ENCODE measurements at places on chromosomes 12 and 14. TPM values are rescaled to one million over a fixed set of nuclear protein-coding genes. Genes with fewer than 3 reads are reported as not detected.

DNA sequence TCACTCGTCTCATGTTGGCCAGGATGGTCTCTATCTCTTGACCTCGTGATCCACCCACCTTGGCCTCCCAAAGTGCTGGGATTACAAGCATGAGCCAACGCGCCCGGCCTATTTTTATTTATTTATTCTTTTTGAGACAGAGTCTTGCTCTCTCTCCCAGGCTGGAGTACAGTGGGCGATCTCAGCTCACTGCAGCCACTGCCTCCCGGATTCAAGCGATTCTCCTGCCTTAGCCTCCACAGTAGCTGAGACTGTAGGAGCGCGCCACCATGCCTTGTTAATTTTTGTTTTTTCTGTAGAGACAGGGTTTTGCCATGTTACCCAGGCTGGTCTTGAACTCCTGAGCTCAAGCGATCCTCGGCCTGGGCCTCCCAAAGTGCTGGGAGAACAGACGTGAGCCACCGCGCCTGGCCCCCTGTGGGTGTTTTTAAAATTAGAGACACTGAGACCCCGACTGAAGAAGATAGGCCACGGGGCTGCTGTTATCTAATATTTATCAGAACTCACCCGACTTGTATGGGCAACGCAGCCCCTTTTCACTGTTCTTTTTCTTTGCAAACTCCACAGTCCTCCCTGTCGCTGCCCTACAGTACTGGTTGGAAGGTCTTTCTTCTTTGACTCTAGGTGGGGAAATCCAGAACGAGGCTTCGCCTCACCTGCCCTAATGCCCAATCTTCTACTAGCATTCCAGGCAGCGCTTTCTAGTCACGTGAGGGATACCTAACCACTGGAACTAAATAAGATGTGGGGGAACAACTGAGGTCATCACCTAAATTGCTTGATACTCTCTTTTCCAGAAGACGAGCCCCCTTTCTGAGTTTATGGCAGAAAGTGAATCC, 1.4 kb upstream of the GABARAPL1 start:
- DNase-seq = no peak

- DNase-seq = no peak
These were observed 9.9 kb downstream of the SLC15A4 start for GRCh38 chr12:128813883-128814282.

DNA sequence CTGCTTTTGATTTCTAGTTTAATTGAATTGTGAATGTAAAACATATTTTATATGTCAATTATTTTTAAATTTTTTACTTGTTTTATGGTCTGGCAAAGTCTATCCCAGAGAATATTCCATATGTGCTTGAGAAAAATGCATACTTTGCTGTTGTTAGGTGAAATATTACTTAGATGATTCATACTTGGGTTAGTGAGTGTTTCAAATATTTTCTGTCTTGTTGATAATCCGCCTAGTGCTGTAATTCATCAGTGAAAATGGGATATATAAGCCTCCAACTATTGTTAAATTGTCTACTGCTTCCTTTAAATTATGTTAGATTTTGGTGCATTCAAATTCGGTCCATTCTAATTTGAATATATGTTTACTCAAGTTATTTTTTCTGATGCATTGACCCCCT, 395.5 kb downstream of the LRFN5 start:
- DNase-seq = no peak

DNA sequence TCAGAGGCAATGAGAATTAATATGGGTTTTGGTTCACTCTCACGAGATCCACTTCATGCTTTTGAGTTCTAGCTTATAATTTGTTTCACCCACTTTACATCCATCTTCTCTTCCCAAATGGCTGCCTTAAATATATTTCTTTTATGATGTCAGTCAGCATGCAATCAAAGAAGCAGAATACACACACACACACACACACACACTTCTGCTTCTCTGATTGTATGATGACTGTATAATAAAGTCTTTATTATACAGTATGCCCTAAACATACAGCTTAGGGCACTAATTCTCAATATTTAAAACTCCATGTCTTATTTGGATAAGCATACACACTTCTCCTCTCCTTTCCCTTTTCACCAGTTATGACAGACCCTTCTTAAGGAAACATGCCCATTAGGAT, 6.7 kb upstream of the ETV6 start:
- no peak for DNase-seq

- no peak for DNase-seq
These were observed 1642.1 kb upstream of the FLRT2 start for GRCh38 chr14:83887866-83888265.

DNA sequence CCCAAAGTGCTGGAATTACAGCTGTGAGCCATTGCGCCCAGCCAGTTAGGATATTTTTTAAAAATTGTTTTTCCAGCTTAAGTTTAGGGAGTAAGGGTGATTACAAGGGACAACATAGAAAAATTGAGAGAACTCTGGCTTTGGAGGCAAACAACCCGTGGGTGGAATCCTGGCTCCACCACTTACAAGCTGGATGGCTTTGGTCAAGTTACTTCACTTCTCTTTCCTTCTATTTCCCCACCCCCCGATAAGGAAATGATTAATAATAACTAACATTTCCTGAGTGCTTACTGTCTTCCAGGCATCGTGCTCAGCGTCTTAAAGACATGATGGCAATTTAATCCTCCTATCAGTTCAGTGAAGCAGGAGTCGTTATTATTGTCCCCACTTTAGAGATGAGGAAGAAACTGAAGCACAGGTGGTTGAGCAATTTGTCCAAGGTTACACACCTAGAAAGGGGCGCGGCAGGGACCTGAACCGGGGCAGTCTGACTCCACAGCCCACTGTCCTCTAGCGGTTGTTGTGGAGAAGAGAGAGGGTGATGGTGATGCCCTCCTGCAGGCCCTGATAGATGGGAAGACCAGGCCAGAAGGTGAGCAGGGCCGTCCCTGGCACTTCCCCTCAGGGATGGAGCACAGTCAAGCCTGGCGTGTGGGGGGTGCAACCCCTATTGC, 16.7 kb upstream of the FAIM2 start:
- DNase-seq = no peak

- DNase-seq = no peak
These were observed 836.7 kb upstream of the FOXG1 start for GRCh38 chr14:27929797-27930347.

DNA sequence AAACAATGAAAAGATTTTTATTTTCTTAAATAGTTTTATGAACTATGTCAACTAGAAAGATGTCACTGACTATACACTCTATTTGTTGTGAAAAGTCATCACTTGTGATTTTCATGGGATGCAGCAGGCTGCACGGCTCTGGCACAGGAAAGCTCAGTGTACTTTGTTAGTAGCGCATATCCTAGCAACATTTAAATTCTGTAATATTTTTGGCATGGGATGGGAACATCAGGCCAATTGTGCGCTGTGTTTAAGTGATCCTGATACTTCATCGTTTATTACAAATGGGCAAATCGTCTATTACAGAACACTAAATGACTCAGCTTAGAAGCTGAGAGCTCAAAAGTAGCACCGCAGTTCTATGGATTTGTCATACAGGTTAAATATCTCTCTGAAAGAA, 60.7 kb upstream of the SAV1 start:
- peak; percentile 51 for DNase-seq

DNA sequence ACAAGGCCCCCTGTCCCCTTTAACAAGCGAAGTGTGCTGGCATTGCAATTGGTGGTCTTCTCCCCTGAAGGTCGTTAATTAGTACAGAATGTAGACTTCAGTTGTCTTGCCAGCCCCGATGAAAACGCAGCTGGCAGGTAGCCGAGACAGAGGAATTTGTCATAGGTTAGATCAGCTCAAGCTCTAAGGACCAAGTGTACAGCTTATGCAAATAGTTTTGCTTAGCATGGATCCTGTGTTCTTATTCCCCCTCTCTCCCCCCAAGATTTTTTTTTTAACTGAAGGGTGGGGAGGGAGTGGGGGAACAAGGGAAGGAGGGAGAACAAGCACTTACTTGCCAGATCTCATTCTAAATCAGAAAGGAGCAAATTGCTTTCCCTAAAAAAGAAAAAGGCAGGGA, 58.6 kb upstream of the PARP11 start:
- peak; percentile 61 for DNase-seq

GRCh38 chr12:98869886-98870503, 224.9 kb downstream of the APAF1 start:
- peak; percentile 2 for DNase-seq

- no peak for DNase-seq
These were observed 889.1 kb downstream of the AACS start for GRCh38 chr12:125954362-125954761.

- peak; percentile 38 for DNase-seq
These were observed 352.0 kb downstream of the BCAT1 start for GRCh38 chr12:24596768-24597388.

- DNase-seq = no peak
These were observed 52.6 kb downstream of the BICDL1 start for GRCh38 chr12:120041386-120042231.

DNA sequence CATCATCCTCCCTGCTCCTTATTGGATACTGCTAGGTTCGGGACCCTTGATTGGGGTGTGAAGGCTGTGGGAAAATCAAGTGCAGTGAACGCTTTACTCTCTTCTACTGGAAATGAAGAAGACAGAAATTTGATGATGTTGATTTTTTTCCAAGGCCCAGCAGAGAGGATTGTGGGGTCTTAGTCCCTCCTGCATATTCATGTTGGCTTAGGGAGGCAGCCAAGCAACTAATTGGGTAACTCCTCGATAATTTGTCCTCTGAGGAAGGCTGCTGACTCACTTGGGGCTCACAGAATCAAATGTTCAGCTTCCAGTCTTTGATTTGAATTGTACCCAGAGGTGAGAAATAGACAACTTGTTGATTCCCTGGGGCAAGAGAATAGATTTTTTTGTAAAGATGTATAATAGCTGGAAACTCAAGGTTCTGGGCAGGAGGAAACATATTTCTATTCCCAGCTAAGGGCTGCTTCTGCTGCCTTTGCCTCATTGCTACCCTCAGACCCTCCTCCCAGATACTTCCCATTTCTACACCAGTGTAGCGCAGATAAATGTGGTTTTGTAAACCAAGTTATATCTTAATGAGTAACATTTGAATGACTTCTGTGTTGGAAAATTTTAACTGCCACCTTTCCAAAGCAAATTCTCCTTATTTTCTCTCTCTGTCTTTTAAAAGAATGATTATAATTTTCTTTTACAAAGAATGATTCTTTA, 21.7 kb downstream of the NEUROD4 start:
- no peak for DNase-seq

DNA sequence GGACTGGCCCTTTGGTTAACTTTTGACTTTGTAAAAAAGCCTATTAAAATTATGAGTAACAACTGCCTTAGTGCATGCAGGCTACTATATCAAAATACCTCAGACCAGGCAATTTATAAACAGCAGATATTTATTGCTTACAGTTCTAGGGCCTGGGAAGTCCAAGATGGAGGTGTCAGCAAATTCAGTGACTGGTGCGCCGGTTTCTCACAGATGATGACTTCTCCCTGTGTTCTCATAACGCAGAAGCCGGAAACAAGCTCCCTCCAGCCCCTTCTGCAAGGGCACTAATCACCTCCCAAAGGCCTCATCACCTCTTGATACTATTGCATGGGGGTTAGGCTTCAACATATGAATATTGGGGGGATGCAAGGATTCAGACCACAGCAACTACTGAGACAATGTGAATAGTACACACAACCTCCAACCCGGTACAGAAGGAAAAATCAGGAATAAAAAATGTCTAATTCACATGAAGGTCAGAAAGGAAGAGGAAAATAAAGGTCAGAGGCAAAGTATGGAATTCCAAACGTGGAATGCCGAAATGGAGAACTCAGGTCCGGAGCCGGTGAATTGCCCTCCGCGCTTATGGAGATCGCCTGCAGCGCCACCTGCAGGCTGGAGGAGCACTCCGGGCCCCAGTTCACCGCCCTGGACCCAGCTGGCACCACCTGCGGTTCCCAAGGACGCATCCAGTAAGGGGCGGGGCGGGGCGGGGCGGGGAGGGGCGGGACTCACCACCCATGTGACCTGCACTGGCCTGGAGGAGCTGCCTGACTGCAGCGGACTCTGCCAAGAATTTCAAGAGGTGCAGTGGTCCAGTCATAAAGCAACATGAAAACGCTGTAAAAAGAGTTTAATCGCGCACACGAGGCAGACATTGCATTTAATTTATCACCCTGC, 203.4 kb downstream of the KIF26A start:
- DNase-seq = peak; percentile 20

GRCh38 chr12:25552681-25553080, 402 bp downstream of the LMNTD1 start:
- no peak for DNase-seq

GRCh38 chr12:27456618-27457017, 10.1 kb downstream of the SMCO2 start:
- no peak for DNase-seq

- DNase-seq = no peak
These were observed 142.2 kb downstream of the PHETA1 start for GRCh38 chr12:111226680-111227079.

The GPR135 gene
- 1.6 TPM for polyA plus RNA-seq

The GALNT9 gene
- polyA plus RNA-seq = 0.91 TPM

The BEGAIN gene
- polyA plus RNA-seq = 7.3 TPM

The DDN gene
- 16.2 TPM for polyA plus RNA-seq

The CD27 gene
- 0.43 TPM for polyA plus RNA-seq

The TMCC3 gene
- polyA plus RNA-seq = 17.3 TPM

The RFX4 gene
- polyA plus RNA-seq = 0.11 TPM

The TAPBPL gene
- 7.3 TPM for polyA plus RNA-seq

The CSRP2 gene
- polyA plus RNA-seq = 47.4 TPM

The OASL gene
- polyA plus RNA-seq = 0.04 TPM
